ENCODE measurements at places on chromosomes 6 and 20.

GRCh38 chr6:15708231-15708630 lies 45.4 kb upstream of the DTNBP1 start:
- no peak for DNase-seq

- DNase-seq = no peak
Observed at GRCh38 chr6:158213925-158214674, 46.0 kb downstream of the GTF2H5 start.

- DNase-seq = no peak
Observed at GRCh38 chr20:40512994-40513393, 176.0 kb downstream of the MAFB start.

DNA sequence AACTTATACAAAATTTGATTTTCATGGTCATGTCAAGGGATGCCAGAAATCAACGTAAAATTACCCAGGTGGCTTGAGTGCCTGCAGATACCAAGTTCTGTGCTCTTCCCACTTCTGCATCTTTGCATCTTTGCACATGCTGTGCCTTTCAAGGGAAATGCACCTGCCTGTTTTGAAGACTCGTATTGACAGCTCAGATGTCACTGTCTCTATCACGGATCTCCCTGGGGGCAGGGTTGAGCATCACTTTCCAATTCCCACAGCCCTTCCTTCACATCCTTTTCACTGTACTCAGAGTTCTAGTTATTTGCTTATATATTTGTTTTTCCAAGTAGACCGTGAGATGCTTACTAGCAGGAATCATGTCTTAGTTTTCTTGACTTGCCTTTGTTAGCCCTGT lies 274.2 kb downstream of the CDH26 start:
- DNase-seq = no peak

DNA sequence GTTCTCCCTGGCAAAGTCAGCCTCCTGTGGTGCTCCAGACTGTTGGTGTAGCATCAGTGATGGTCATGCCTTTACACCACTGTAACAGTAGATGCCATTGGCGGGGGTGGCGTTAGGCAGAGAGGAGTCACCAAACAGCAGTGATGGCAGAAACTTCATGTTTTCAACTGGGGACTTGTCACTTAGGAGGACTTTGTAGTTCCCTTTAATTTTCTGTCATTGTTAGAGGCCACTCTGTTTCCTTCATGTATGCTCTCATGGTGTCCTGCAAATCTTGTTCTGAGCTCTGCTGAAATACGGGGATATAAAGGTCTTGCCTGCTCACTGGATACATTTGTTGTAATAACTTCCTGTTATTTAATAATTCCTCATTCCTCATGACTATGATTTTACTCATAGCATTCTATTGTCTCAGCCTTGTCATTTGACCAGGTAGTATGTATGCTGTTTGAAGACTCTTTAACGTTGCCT lies 4.6 kb downstream of the MAP3K4 start:
- no peak for DNase-seq

DNA sequence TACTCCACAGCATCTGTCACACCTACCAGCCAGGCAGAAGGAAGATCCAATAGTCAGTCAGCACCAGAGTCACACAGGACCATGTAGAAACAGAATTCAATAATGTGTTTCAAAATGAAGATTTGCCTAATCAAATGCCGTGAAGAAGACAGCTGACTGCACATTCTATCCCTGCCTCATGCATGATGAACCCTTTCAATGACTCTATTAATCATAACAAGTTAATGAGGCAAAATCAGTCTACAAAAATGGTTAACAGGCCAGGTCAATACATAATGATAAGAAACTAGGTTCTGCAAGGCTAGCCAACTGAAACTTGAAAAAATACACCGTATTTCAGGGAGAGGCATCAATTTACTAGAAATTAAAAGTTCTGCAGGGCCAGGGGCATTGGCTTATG lies 6.7 kb upstream of the PNRC1 start:
- no peak for DNase-seq

DNA sequence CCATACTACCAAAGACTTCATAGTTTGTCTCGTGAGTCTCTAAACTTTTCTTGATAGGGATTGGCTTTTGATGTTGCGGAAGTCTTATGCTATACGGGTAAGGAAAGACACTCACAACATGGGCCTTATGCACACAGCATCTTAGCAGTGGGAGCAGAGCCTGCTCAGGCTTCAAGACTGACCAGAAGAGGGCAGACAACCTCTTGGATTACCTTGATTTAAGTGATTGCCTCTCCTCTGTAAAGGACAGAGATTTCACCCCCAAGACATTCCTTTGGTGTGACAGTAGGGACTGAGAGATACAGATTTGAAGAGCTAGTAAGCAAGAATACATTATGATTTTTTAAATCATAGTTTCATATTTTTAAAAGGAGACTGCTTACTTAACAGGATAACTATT lies 71.0 kb upstream of the SAMD3 start:
- DNase-seq = peak; percentile 36

GRCh38 chr6:108693430-108694154 lies 132.9 kb downstream of the FOXO3 start:
- no peak for DNase-seq

DNA sequence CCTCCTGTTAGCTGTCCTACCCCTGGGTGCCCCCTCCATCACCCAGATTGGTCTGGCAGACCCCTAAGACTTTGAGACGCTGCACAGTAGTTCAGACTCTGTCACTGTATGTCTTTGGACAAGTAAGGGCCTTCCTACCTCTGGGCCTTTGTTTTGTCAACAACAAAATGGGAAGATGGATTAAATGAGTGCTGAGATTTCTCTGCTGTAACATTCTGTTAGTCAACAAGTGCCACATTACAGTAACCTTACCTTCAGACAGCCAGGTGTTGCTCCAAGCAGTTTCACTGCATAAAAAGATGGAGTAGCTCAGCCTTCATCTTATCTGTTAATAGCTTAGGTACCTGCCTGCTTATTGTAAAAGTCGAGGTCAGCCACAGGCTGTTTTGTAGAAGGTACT lies 16.0 kb downstream of the CHMP4B start:
- DNase-seq = no peak

DNA sequence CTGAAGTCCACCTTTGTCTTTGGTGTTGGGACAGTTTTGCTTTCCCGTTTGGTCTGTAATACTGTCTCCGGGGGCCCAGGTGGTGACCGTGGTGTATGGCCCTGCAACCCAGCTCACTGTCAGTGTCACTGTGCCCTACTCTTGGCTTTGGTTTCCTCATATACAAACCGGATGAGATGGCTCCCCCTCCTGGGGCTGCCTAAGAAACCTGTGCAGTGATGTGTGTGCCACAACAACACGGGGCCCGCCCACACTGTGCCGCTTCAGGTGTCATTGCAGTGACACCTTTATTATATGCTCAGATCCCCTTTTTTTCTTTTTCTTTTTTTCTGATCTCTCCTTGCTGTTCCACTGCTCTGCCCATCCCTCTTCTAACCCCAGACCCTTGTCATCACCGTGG lies 73.9 kb downstream of the RAMACL start:
- DNase-seq = peak; percentile 63

DNA sequence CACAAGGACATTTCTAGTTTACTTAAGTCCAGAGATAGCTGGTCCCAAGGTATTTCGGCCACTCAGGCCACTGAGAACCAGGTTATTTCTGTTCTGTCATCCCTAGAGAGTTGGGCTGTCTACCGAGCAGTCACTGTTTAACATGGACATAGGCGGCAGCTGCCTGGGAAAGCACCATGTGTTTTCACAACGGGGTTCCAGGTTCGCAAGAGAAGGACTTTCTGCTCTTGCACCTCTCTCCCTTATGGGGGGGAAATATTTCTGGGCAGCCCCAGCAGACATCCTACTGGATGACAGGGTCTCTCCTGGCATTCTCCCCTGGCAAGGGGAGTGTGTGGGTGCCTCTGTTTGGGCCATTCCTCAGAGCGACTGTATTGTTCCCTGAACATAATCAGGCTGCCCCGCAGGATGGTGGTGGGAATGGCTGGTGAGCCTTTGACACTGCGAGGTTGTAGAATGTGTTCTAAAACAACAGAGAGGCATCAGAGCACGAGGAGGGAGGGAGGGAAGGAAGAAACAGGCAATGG lies 64.4 kb upstream of the DUSP22 start:
- DNase-seq = no peak

GRCh38 chr20:50303573-50304500 lies 113.2 kb downstream of the CEBPB start:
- DNase-seq = no peak

DNA sequence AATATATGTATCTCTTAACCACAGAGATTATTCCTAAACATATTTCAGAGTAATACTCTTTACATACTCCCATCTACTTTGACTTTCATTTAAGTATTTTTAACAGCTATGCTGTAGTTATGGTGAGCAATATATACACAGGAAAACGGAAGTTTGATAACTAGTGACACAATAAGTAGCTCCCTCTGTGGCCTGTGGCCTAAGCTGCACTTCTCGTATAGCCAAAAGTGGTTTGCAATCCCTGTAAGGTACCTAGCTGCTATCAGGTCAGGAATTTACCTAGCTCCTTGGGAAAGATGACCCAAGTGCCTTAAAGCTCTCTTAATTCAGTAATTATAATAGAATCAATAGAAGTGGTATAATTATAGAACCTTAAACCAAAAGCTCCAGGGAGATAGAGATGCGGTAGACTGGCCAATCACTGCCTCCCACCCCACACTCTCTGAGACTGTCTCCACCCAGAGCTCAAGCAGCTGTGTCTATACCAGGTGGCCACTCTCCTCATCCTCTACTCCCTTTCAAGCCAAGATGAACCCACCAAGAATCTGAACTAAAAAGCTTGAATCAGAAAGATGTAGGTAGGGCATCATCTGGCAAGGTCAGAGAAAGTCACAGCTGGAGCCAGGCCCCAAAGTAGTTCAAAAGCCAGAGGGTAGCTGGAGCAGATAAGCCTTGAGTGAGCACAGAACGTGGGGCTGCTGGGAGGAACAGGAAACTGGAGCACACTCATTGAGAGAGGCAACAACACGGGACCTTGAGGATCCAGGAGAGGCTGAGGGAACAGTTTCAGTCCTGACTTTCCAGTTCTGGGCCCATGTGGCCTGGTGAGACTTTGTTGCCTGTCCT lies 84.9 kb upstream of the ASF1A start:
- DNase-seq = no peak

DNA sequence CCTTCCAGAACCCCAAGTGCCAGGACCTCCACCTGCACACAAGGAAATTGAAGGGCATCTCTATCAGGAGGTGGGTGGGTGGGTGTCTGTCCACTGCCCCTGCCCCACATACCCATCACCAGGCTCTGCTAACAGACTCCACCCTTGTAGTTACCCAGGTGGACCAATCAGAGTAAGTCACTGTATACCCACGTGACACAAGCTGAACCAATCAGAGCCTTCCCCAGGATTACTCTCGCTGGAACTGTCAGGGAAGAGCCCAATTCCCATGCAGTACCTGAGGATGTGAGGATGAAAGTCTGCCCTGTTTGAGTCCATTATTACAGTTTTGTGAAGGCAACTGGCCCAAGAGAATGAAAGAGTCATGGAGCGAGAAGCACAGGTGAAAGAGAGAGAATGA lies 4.2 kb downstream of the OCSTAMP start:
- no peak for DNase-seq

GRCh38 chr6:156879591-156879990 lies 102.4 kb downstream of the ARID1B start:
- no peak for DNase-seq

- no peak for DNase-seq
Observed at GRCh38 chr6:19865178-19865577, 28.0 kb downstream of the ID4 start.

DNA sequence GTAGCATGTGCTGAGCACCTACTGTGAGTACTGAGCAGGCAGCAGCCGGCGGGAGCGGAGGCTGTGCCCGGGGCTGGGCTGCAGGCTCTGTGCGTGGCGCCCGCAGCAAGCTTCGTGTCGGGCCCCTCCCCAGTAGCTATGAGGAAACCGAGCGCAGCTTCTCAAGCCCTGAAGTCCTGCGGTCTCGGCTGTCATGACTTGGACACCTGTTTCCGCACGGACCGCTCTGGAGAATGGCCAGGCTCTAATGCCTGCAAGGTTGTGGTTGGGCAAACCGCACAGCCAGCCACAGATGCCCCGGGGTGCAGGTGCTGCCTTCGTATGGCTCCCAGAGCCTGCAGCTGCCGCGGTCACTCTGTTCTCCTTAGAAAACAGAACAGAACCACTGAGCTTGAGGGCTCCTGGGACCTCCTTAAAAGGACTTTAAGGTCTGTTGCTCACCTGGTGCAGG lies 33.7 kb downstream of the PYGB start:
- DNase-seq = no peak

GRCh38 chr20:17504066-17504897 lies 26.9 kb downstream of the BFSP1 start:
- DNase-seq = no peak

DNA sequence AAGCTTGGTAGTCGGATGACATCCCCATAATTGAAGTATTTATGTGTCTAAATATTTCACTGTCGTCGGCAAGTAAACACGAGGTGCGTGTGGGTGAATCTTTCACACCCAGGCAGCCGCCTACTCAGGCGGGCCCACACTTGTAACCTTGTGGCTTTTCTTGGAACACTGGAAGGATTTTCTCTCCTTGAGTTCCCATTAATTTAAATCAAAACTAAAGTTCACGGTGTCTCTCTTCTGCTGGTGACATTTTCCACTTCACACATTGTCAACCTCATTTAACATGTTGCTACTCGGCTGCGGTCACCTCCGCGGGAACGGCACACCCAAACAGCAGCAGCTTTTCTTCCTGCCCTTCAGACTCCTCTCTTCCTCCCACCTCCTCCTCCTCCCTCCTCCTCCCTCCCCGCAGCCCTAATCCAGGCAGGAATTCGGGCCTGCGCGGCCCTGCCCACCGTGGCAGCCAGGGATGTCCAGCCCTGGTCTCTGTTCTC lies 336.6 kb downstream of the QKI start:
- no peak for DNase-seq

- DNase-seq = no peak
Observed at GRCh38 chr6:3261921-3262320, 3.2 kb downstream of the PSMG4 start.

DNA sequence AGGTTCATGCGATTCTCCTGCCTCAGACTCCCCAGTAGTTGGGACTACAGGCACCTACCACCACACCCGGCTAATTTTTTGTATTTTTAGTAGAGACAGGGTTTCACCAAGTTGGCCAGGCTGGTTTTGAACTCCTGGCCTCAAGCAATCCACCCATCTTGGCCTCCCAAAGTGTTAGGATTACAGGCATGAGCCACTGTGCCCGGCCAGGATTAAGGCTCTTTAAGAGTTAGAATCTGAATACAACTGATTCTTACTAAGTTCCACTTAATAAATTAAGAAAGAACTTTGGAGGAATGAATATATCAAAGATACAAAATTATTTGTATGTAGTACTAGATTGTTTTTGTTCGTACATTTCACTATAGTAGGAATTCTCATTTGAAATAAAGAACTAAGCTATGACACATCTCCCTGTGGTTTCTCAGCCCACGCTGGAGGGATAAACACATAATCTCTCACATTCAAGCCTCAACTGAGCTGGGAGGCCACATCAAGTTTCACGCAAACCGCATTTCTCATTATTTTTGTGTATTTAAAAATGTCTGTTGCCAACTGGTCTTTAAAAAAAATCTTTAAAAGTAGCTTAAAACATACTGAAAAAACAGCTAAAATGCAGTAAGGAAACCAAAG lies 34.2 kb downstream of the DTNBP1 start:
- DNase-seq = no peak

All from GM12891 (cell line).